Erythroblast (primary cell): ENCODE measurements at places on chromosomes 12 and 14.

- no peak for DNase-seq
These were observed 53.8 kb upstream of the NTF3 start for GRCh38 chr12:5377997-5378592.

- no peak for DNase-seq
These were observed 33.3 kb downstream of the APAF1 start for GRCh38 chr12:98678236-98678945.

GRCh38 chr12:58593557-58594304, 326.6 kb downstream of the LRIG3 start:
- no peak for DNase-seq

GRCh38 chr12:119676573-119676972, 8.6 kb downstream of the PRKAB1 start:
- peak; percentile 29 for DNase-seq

DNA sequence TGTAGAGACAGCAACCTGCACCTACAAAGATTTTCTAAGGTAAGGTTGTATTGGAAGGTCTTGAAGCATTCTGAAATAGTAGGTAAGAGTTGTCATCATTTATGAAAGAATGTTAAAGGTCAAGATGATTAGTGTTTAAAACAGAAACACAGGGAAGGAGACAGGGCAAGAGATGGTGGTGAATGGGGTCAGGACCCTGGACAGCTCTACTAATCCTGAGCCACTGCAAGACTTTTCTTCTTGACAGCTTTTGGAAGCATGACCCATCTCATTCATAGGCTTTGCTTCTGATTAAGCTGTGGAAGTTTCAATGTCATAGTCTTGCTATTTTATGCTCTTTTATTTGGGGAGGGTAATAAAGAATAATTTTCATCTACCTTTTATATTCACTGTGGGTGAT, 75.5 kb upstream of the CAND1 start:
- peak; percentile 37 for DNase-seq
